ENCODE measurements at places on chromosomes 3 and 15.

GRCh38 chr3:115616461-115616860, 6.8 kb upstream of the GAP43 start:
- no peak for DNase-seq

DNA sequence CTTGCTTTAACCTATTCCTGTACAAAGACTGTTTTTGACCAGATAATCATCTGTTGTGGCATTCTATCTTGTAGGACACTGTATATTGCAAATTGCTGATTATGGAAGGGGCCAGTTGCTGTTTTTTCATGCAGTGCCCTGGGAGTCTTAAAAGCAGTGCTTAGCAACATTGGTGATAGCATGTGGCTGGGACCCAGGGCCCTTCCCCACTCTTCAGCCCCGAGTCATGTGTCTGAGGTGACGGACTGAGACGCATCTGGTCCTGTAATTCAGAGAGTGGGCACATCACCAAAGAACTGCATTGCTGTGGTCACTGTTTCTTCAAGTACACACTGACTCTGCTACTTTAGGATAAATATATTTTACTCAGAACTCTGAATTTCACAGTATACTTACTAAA, 63.4 kb downstream of the SNRK start:
- DNase-seq: no peak

- DNase-seq: no peak
Measured at GRCh38 chr3:190699776-190700175, 162.7 kb downstream of the GMNC start.

DNA sequence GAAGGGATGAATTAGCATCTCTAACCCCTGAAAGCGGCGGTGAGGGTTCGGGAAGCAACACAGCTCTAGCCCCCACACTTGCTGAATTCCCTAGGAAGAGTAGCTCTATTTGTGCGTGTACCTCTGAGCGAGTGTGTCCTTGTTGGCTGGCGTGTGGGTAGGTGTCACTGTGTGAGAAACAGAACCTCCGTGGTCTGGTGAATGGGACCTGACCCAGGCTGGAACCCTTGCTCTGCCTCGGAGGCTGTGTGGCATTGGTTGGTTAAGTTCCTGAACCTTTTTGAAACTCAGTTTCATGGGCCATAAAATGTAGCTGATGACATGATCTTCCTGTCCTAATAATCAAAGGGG, 414 bp upstream of the TMEM115 start:
- DNase-seq: no peak

- DNase-seq: no peak
Measured at GRCh38 chr15:95142531-95142930, 911.2 kb downstream of the MCTP2 start.

DNA sequence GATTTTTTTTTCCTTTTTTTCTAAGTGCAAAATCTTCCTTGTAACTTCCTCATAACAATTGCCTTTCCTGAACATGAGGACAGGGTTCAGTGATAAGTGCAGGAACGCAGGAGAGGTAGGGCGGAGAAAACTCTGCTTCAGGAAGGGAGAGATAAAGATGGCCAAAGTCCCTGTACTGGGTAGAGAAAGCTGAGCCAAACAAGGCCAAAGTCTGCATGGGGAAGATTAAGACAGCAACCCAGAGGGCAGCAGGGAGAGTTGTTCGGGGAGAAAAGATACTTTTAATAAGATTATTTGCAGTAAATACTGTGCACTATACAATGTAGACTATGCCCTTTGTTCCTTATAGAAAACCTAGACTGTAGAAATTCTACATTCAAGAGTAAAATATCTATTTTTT, 55.4 kb upstream of the LRRFIP2 start:
- no peak for DNase-seq

DNA sequence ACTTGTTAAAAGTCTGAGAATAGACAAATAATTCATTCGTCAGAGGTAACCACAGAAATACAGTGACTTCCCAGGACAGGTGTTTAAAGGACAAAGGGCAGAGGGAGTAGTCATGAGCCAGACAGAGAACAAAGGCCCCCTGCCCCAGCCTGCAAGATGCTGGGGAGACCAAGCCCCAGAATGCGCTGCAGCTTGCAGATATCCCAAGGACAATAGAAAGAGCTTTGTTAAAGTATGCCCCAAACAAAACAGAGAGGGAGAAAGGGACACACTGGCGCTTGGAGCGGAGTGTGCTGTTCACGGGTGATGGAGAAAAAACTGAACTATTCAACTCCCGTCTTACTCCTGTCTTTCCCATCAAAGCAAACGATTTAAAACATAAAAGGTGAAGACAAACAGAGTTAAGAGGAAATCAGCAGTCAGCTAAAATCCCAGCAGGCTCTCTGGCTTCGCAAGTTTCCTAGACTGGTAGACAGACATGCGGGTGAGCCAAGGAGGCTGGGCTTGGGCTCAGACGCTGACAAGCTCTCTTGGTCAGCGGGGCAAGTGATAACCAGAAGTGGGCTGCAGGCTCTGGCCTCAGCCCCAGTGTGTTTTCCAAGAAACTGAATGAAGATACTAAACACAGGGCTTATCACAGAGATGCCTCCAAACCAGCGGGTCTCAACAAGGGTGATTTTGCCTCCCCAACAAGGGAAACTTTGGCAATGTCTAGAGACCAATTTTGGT, 130.1 kb downstream of the UACA start:
- DNase-seq: no peak

DNA sequence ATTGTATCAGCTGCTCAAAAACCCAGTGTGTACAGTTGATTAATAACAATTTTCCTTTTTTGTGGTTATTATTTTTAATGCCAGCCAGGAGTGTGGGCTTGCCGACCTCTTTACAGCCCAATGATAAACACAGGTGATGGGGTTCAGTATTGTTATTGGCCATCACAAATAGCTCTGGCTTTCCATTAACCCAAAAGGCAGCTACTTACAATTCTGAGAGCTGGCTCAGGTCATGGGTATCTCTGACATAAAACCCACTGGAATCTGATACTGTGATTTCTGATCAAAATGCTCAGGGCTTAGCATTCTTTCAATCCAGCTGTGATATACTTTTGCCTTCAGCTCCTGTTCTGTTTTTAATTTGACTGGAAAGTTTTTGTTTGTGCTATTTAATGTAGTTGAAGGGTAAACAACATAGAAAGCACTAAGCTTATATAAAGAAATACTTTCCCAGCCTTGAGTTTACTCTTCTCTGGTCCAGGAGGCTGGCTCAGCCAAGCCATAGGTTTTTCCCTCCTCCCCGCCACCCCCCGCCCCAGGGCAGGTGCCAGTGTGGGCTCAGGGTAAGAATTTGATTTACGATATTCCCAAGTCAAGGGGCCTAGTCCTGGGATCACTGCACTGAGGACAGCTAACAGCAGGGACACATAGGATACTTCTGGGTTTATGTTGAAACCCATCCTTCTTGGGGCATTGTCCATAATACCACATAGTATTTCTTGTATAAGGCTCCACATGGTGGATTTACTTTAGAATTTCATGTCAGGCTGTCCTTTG, 54.0 kb upstream of the MYZAP start:
- no peak for DNase-seq

- no peak for DNase-seq
Measured at GRCh38 chr15:57646087-57646486, 54.4 kb downstream of the MYZAP start.

- no peak for DNase-seq
Measured at GRCh38 chr3:122938783-122939425, 88.7 kb downstream of the SEMA5B start.

- no peak for DNase-seq
Measured at GRCh38 chr15:90294601-90295269, 29.3 kb downstream of the NGRN start.

DNA sequence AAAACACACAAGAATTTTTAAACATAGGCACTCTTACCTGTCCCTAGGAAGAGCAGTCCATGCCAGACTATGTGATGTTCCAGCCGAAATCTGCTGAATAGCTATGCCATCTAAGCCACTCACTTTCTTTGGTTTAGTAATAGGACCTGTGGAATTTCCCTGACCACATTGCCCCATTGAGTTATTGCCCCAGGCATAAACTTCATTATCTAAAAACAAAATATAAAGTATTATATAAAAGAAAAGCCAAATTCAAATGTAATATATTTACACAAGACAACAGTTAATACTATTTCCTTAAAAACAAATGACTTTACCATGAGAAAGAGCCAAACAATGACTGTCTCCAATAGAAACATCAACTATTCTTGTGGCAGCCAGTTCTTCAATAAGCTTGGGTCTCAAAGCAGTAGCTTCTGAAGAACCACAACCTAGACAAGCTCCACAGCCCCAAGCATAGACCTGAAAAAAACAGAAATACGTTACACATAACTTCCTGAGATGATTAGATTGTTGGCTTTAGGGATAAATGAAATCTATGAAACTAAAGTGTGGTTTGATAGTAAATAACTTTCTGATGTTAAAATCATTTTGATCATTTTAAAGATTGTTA, 84.3 kb downstream of the HERC1 start:
- no peak for DNase-seq

- DNase-seq: no peak
Measured at GRCh38 chr3:21694506-21694905, 56.5 kb downstream of the ZNF385D start.

Measured in activated T-cell treated with anti-CD3 and anti-CD28 coated beads for 24 hours (primary cell).